Activated CD4-positive, alpha-beta T cell treated with anti-CD3 and anti-CD28 coated beads, Interleukin-2, amount 50 U/mL, for 1 hour (primary cell): ENCODE measurements at places on chromosomes 5 and 9.

GRCh38 chr9:1535051-1535450 lies 480.1 kb upstream of the SMARCA2 start:
- DNase-seq, result no peak

DNA sequence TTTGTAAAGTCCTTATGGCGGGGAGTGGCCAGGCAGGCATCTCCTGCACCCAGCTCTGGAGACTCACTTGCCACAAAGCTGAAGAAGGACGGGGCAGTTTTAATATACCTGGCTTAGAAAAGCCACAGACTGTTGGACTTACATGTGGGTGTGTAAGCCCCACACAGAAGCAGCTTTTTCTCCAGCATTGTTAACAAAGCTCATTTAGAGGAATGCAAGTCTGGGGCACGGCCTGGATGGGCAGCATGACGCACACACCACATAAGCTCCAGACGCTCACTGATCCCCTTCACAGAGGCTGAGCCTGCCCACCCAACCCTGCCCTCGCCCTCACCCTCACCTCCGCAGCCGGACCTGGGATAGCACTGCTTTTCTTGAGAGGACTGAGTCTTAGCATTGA lies 58.0 kb upstream of the PDE8B start:
- no peak for DNase-seq

DNA sequence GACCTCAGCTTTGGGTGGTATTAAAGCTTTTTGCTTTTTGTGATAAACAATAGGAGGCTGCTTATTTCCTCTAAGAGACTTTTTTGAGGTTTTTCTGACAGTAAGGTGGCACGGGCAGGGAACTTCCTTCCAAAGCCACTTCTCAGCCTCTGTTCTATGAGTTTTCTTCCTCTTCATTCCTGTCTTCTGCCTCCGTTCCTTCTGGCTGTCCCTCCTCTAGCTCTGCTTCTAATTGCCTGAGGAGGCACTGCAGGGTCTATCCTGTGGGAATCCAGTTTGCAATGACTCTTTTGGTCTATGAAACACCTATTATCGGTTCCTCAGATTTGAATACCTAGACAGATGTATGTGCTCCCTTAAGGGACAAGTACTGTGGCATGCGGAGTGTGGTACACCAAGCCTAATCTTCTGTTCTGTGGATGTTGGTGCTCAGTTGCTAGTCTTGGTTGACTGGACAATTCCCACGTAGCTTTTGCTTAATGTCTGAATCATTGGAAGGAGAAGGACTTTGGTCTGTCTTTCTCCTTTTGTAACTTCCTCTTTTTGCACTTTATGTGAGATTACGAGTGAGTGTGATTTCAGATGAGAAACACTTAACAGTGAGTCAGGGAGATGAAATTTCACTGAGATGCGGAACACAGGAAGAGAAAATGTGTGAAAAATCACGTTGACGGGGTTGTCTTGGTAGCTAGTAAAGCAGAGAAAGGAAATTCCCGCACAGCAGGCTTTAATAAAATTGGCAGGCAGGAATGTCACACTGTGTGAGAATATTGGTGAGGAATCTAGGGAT lies 305.2 kb downstream of the EFNA5 start:
- no peak for DNase-seq

DNA sequence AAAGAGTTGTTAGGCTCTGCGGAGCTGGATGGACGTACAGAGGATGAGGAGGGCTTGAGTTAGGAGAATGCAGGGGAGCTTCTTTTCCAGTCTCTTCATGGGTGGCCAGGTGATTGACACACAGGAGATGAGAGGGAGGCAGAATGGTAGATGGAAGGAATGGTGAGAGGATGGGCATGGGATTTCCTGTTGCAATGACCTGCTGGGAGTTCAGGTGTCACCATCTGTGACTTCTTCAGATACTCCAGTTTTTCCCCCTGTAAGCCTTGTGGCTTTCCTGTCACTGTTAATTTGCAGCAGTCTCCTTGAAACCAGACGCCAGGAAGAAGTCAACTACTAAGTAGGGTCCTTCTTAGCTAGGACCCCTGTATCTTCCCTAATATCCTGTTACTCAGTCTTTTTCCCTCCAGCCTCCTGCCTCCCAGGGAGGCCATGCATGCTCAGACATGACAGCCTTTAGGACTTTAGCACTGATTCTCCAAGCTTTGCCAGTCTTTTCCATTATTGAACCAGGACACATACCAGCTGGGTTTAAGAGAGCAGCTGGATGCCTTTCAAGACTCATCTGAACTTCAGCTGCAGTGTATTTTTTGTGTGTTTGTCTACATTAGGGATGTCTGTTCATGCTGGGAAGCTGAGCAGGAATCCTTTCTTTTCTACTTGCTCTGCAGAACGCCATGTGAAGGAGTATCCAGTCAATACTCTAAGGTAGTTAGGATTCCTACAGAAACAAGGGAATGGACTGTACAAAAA lies 67.2 kb upstream of the CD180 start:
- DNase-seq, result no peak

DNA sequence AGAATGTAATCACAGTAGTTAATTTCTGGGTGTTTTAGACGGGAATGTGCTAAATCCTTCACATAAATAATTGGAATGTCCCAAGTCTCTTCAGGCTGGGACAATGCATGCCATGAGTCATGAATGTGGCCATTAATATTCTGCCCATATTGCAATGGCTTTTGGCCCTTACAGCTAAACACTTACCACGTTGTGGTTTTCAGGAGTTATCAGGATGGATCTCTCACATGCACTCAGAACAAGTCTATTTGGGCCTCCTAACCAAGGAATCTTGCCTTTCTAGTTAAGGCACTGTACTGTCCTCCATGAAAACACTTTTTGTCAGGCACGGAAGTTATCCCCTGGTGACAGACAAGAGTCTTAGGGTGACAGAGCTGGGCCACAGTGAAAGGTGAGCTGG lies 32.7 kb downstream of the PKD2L2 start:
- no peak for DNase-seq

DNA sequence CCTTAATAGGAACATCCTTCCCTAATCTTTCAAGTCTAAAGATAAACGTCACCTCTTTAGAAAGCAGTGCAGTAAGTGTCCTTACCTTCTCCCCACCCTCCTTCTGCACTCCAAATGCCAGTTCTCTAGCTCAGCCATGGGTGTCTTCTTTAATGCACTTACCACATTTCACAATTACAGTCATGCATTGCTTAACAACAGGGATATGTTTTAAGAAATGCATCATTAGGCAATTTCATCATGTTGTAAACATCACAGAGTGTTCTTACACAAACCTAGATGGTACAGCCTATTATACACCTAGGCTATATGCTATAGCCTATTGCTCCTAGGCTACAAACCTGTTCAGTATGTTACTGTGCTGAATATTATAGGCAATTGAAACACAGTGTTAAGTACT lies 91.2 kb downstream of the RFX3 start:
- DNase-seq, result no peak
